ENCODE measurements at places on chromosomes 6 and 20.

- no peak for DNase-seq
Observed at GRCh38 chr6:133499662-133500061, 258.5 kb downstream of the EYA4 start.

DNA sequence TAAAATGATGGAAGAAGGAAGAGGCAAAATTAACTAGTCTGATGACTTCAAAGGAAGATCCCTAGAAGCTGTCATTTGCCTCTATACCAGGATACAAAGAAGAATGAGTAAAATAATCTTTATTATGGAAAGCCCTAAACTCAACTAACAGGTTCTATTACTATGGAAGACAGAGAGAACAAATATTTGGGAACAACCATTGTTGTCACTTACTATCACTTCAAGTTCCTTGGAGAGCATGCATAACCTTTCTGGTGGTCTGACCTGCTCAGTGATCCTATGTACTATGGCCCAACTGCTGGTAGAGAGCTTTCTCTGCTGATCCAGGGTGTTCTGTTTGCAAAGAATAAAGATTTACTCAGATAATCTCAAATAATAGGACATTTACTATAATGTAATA, 62.8 kb upstream of the TASP1 start:
- no peak for DNase-seq

DNA sequence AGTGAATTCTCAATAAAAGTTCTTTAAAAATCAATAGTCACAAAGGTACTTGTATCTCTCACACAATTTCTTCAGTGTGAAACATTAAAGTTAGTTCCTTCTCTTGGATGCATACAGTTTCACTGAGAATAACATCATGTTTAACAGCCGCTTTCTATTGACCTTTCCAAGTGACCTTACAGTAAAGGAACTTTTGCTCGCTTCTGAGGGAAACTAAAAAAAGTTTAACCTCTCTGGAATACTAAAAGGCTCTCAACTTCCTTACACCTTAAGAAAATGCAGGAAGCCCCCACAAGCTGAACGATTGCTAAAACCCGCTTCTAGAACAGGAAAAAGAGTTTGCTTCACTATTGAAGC, 1.3 kb downstream of the RRAGD start:
- no peak for DNase-seq

DNA sequence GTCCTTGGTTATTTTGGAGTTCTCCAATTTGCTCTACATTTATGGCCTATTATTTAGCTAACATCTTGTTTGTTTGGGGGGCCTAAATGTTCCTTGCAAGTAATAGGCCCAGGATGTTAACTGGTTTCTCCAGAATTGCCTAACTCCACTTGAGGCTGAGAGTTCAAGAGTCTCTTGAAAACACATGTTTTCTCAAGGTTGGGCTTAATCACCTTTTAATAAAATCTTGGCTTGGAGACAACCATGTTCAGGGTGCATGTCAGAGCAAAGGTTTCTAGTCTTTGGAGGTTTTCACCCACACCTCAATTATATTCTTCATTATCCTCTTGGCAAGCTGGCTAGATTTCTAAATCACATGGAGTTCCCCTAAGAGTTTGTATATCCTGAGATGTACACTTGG, 54.2 kb downstream of the KLHL31 start:
- no peak for DNase-seq

GRCh38 chr6:157050537-157051265, 272.6 kb downstream of the TMEM242 start:
- DNase-seq: no peak

DNA sequence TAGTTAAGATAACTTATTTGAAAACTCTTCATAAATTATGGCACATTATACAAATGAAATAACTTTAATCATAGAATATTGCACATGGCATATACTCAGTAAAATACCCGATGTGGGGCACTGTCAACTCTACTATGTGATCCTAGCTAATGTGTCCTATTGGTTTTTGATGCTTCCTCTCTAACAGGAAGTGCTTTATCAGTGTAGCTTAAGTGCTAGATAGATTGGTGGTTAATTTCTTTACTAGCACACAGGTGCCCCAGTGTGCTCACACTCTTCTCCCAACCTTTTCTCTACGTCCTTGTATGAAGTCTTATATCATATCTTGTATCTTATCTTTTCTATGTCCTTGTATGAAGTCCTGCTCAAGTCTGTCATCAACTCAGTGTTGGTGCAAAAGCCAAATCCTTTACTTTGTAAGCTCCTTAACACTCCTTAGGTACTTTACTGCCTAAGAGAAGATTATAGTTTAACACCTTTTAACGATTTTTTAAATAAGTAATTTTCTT, 358.9 kb downstream of the CENPW start:
- no peak for DNase-seq

DNA sequence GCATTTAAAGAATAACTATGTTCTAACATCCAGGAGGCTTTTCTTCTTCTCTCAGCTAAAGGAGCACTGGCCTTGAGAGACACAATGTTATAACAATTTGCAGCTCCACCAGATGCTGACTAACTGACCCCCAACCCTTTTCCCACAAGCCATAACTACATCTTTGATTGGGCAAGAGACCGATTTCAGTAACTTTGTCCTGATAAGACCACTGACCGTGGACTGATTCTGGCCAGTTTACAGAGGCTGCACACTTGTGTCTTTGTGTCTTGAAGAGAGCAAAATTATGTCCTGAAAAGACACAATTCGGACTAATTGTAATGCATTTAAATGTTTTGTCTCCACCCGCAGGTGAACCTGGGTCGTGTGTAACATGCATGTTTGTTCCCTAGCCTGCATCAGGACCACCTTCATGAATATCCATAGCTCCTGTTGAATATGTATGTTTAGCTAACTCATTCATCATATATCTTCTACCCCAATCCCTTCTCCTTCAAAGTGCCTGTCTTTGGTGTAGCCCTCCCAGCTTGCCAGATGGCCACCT, 22.3 kb downstream of the ABRACL start:
- DNase-seq: no peak

DNA sequence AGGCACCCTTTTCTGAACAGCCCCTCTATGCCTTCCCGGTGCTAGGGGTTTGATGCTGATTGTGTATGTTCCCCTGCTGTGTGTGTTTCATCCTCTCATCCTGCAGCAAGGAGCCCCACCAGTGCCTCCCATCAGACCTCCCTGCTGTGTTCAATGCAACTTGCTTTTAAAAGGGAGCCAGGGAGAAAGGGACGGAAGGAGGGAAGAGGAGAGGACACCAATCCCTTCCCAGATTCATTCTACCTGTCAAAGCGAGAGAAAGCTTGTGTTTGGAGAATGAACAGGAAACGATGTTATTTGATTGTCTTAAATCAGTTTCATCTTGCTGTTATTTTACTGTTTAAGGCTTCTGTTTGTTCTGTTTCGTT, 259.2 kb downstream of the ADGB start:
- DNase-seq: no peak

- no peak for DNase-seq
Observed at GRCh38 chr6:162181741-162182401, 545.7 kb downstream of the PRKN start.

- DNase-seq: no peak
Observed at GRCh38 chr20:58146081-58146745, 82.2 kb downstream of the ANKRD60 start.

- DNase-seq: no peak
Observed at GRCh38 chr6:21905531-21905930, 312.0 kb downstream of the SOX4 start.

DNA sequence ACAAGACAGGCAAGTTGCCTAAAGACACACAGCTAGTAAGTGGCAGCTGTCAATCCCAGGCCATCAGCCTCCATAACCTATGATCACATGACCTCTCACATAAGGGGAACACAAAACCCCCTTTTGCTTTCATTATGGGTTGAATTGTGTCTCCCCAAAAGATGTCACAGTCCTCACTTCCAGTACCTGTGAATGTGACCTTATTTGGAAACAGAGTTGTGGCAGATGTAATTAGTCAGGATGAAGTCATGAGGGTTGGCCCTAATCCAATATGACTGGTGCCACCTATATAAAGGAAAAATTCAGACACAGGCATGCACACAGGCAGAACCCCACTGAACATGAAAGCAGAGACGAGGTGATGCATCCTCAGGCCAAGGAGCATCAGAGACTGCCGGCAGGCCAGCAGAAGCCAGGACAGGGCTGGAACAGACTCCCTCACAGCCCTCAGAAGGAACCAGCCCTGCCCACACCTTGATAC, 33.6 kb downstream of the GFOD1 start:
- no peak for DNase-seq

GRCh38 chr6:154252678-154253077, 103.9 kb downstream of the IPCEF1 start:
- no peak for DNase-seq

- DNase-seq: no peak
Observed at GRCh38 chr20:2483504-2483903, 12.9 kb upstream of the SNRPB start.

DNA sequence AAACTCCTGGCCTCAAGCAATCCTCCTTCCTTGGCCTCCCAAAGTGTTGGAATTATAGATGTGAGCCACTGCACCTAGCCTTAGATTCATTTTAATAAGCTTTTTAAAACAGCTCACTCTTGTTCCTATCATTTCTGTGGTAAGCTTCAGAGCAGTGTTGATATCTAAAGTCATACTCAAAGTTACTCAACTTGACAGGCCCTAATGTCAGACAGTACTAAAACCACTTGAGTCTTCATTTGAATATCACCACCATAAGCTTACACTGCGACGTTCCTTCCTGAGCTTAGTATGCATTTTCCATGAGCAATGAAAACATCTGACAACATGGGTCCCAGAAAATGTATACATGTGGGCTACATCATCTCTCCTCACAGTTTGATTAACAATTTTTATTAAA, 6.0 kb downstream of the FUCA2 start:
- DNase-seq: no peak

GRCh38 chr6:167663316-167663715, 163.4 kb upstream of the AFDN start:
- no peak for DNase-seq

GRCh38 chr6:96923871-96924493, 546 bp upstream of the KLHL32 start:
- peak; percentile 5 for DNase-seq

DNA sequence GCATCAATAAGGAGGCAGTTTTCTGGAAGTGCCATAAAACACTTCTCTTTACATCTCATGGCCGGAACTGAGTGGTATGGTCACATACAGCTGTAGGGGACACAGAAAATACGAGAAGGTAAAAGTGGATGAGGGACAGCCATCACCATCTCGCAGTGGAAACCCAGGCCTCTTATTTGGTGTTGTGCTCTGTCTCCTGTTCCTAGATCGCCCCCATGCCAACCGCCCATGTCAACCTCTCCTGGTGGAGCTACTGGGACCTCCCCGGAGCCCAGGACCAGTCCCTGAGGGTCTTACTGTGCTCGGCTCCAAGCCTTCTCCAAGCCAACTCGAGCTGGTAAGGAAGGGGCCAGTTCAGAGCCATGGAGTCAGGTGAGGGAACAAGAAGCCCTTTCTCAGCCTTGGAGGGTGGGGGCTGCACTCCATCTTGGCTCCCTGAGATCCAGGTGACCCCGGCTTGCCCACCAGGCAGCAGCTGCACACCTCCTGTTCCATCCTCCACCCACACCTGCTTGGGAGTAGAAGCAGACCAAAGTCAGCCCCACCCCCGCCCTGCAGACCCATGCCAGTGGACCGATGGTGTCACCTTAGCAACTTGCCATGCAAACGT, 149.0 kb upstream of the CST7 start:
- no peak for DNase-seq

- DNase-seq: no peak
Observed at GRCh38 chr6:124433387-124434160, 528.7 kb upstream of the RNF217 start.

DNA sequence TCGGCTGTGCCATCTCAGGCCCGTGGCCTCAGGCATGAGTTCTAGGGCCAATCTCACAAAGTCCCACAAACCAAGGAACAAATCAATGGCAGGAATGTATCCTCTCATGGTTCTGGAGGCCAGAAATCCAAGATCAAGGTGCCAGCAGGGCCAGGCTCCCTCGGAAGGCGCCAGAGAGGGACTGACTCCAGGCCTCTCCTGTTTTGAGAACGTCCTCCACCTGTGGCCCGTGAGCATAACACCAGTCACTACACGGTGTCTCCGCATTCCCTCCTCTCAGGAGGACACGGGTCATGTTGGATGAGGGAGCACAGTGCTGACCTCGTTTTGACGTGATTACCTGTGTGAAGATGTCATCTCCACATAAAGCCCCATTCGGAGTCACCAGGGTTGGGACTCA, 45.0 kb upstream of the SMOC2 start:
- no peak for DNase-seq

DNA sequence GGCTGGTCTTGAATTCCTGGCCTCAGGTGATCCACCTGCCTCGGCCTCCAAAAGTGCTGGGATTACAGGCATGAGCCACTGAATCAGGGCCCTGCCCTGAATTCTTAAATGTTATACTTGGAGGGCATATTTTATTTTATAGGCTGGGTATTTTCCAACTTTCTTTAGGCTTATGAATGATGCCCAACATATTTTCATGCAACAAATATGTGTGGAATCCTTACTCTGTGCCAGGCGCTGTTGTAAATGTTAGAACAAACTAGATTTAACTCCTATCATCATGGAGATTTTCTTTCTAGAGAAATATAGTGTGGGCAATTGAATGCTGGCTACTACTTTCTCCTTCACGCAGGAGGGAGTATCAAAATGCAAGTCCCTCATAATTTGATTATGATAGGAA, 71.2 kb downstream of the SAMD5 start:
- DNase-seq: no peak

- DNase-seq: no peak
Observed at GRCh38 chr6:13166916-13167315, 161.4 kb downstream of the TBC1D7 start.

DNA sequence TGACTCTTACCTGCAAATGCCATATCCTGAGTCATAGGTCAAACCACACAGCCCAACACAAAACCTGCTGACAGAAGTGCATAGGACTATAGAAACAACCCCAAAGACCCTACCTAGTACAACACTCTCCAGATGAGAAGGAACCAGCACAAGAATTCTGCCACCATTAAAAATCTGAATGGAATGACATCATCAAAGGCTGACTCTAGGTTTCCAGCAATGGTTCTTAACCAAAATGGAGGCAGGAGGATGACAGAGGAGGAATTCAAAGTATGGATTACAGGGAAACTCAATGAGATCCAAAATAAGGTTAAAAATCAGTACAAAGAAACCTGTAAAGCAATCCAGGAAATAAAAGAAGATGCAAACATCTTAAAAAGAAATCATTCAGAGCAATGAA, 31.2 kb downstream of the OR14J1 start:
- no peak for DNase-seq

DNA sequence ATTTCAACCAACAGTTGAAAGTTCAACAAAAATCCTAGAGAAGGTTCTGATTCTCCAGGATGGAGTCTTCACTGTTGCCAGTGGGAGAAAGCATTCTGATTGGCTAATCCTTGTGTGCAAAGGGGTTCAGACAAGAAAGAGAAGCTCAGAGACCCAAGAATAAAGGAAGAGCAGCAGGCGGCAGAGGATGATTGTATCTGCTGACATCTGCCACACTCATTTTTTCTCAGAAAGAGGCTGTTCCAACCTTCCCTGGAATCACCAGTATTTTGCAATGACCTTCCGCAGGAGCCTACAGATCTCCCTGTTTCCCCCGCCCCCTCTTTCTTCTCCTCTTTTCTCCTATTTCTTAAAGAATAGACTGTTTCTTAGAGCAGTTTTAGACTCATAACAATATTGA, 376.7 kb downstream of the CDH26 start:
- no peak for DNase-seq

Measured in stimulated activated CD8-positive, alpha-beta memory T cell treated with anti-CD3 and anti-CD28 coated beads, Interleukin-15, amount 100 ng/mL, for 4 hours (primary cell).